ENCODE measurements at places on chromosomes 16 and 17.

DNA sequence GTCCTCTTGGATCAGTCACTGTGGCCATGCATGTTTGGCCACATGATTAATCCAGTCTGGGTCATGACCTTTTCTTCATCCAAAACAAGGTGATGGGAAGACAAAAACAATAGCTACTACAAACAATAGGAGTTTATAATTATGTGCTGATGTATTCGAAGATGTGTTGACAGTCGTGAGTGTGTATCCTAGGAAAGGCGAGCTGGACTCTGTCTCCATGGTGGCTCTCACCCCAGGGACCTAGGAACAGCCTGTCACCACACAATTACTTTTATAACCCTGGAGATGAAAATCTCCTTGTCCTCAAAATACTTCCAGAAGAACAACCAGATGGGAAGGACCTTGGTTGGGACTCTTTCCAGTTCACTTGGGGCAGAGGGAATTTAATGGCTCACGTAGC, 9.8 kb upstream of the PLK1 start:
- DNase-seq = no peak

GRCh38 chr16:78483124-78483992, 383.9 kb downstream of the WWOX start:
- DNase-seq = no peak

- no peak for DNase-seq
Observed at GRCh38 chr17:50280068-50280467, 5.8 kb downstream of the TMEM92 start.

DNA sequence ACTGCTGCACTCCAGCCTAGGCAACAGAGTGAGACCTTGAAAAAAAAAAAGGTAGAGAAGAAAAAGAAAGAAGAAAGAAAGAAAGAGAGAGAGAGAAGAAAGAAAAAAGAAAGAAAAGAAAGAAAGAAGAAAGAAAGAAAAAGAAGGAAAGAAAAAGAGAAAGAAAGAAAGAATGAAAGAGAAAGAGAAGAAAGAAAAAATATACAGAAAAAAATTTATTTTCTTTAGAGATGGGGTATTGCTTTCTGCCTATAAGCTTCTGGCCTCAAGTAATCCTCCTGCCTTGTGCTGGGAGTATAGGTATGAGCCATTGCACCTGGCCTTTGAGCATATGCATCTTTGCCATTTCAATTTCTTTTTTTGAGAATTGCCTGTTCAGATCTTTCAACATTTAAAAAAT, 156.8 kb downstream of the IRX3 start:
- no peak for DNase-seq

GRCh38 chr17:76753061-76753961, 15.4 kb downstream of the MFSD11 start:
- no peak for DNase-seq

- DNase-seq = peak; percentile 90
Observed at GRCh38 chr17:29568331-29569244, at the start of gene TP53I13. TSS of gene TP53I13 (plus strand) at chr17:29568701. CDS start at chr17:29568759, 58 bp downstream.

- DNase-seq = no peak
Observed at GRCh38 chr17:14942526-14943190, 322.5 kb downstream of the PMP22 start.

DNA sequence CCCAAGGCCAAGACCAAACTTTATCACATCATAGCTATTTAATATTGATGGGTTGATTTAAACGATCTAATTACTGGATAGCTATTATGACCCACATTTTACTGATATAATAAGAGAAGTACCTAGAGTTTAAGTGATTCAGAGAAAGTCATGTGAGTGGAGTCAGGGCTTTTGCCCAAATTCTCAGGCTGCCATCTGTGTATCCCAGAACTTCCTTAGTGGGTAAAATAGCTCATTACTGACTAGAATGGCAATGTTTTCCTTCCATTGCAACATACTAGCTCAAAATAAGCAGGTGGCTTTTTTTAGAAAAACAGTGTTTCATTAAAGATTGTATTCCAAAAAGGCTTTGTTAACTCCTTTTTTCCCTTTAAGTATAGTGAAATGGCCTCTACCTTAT, 113.9 kb upstream of the MAF start:
- no peak for DNase-seq

DNA sequence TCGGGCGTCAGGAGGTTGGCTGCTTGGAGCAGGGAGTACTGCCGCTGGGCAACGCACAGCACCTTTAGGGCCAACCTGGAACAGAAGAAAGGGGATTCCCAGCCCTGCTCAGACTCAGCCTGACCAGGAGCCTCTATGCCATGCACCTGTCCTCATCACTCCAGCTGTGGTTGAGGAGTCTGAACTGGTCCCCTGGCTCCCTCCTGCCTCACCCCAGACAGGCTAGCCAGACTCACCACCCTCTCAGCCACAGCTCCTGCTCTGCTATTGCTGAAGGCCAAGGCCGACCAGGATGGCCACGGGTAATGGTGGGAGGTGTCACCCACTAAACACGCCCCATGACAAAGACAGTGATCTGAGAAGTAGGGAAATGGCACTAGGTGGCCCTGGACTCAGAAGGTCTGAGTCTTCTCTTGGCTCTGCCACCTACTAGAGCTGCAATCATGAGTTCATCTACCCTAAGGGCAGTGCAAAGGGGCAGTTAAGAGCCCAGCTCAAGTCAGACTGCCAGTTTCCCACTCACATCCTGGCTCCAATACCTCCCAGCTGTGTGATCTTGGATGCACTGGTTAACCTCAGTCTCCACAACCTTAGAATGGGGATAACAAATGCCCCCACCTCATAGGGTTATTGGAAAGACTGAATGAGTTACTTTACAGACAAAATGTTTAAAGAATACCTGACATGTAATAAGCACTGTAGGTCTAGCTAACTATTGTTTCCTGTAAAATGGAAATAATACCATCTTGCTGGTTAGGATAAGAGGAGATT, 13.8 kb upstream of the GFAP start:
- no peak for DNase-seq

DNA sequence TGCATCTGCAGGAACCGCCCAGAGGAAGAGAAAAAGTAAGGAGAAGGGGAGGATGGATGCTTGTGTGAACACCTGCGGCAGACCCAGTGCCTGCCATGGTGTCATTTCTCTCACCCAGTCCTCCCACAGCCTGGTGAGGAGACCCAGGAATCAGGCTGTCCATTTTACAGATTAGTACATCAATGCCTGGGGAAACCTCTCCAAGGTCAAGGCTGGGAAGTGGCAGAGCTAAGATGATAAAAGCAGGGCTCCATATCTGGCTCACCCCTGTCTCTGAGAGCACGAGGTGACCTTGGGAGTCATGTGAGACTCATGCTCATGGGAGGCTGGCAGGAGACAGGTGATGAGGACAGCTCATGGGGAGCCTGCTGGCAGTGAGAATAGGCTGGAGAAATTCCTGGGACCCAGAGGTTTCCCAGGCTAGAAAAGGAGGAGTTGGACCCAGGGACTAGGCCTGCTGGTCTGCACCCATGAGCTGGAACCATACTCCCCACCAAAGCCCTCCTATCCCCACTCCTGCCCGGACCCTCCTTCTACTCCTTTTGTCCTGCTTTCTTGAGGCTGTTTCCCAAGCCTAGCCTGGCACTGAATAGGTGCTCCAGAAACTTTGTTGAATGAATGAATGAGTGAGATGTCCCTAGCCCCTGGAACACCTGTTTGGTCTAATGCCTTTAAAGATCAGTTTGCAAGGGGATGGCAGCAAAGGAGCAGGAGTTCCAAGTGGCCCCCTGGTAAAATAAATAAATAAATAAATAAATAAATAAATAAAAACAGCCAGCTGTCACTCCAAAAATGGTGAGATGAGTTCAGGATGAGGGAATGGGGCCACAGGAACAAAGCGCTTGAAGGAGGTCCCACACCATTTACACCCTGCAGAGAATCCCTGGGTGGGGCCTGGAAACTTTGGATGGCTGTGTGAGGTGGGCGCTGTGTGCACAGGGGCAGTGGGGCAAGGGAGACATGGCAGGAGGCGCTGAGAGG, 1.6 kb downstream of the ZNF629 start:
- no peak for DNase-seq

GRCh38 chr17:16877099-16877498, 94.8 kb downstream of the TNFRSF13B start:
- DNase-seq = no peak

DNA sequence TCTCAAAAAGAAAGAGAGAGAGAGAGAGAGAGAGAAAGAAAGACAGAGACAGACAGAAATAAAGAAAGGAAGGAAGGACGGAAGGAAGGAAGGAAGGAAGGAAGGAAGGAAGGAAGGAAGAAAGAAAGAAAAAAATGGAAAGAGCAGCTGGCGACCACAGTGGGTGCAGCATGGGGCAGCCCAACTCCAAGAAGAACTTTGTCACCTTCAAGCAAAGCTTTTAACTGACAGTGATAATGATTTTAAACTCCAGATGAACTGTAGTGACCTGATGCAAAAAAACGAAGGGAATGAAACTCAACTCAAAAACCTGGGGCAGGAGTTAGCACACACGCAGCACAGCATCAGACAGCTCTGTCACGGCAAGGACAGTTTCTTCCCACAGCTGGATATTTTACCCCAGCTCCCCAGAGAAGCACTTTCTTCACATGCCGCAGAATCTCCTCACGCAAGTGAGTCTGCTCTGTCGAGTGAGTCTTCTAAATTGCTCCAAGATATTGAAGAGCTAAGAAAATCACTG, 5.0 kb upstream of the ARHGAP17 start:
- DNase-seq = no peak

DNA sequence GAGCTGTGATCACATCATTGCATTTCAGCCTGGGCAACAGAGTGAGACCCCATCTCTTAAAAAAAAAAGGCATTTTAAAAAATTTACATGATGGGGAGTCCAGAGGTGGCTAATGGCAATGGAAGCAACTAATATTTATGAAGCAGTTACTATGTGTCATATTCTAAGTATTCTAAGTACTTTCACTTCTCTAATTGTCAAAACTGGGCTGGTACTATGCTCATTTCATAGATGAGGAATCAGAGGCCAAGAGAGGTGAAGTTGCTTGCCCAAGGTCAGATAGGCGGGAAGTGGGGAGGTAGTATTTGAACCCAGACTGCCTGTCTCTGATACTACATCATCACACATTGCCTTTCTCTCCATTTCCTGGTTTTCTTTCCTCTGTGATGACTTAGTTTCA, 50.7 kb downstream of the SLC5A11 start:
- no peak for DNase-seq

DNA sequence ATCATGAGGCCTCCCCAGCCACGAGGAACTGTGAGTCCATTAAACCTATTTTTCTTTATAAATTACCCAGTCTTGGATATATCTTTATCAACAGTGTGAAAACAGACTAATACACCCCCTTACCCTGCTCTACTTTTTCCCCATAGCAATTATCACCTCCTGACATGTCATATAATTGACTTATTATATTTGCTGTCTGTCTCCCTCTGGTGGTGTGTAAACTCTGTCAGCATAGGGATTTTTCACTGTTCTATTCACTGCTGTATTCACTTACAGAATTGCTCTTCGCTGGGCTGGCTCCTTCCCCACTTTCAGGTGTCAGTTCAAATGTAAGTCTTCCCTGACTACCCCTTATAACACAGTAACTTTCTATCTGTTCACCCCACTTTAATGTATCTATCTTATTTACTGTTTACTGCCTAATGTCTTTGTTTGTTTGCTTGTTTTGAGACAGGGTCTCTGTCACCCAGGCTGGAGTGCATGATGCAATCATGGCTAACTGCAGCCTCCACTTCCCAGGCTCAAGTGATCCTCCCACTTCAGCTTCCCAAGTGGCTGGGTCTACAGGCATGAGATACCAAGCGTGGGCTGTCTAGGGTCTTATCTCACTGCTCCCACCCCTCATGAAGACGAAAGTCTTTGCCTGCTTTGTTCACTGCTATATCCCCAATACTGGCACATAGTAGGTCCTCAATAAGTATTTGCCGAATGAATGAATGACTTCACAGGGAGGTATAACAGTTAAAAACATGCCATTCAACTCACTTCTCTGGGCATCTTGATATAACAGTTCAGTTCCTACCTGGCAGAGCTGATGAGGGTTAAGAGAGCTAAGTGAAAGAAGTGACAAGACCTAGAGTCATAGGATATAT, 52.4 kb upstream of the CDH3 start:
- peak; percentile 64 for DNase-seq

DNA sequence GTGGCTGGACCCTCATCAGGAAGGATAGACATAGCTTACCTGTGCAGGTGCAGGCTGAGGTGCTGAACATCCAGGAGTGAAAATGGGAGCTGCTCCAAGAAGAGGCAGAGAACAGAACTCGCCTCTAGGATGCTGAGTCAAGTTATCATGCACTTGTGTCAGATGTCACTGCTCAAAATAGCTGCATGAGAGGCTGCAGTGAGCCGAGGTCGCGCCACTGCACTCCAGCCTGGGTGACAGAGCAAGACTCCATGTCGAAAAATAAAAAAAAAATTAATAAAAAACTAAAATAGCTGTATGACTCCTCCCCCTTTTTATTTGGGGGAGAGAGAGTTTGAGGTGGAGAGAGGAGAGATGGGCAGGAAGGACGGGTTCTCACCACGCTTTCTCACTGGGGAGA, 148.8 kb downstream of the FOXL1 start:
- DNase-seq = no peak

DNA sequence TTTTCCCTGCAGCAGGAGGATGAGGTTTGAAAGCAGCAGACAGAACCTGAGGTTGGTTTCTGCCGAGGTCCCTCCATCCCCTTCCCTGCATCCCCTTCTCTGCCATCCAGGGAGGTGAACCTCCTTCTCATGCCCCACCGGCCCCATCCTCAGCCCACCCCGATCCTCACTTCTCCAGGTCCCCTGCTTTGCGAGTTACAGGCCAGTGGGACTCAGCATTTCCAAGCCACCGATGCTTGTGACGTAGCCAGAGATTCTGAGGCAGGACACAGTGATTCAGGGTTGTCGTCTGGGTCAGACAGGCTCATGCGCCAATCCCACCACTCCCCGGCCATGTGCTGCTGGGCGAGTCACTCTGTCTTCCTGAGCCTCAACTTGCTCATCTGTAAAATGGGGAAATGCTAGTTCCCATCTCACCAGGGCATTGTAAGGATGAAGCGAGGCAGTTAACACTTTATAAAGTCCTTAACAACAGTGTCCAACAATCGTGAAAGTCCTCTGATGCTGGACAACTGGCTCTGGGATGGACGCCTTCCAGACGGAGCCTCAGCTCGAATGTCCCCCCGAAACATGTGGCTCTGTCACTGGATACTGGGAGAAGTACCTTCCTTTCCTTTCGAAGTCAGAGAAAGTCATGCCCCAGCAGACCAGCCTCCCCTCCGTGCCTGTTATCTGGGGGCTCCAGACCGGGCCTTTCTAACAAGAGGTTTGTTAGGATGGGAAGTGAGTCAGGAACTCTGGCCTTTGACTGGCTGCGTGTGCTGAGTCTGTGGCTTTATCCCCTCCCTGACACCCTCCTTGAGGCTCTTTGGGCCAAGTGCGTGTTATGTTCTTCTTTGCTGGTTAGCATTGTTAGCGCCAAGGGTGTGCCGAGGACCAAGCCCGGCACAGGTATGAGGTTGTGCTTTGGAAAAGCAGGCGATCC, 21.9 kb downstream of the SEC14L5 start:
- DNase-seq = peak; percentile 65

- DNase-seq = no peak
Observed at GRCh38 chr17:5788266-5788900, 204.1 kb upstream of the NLRP1 start.

- DNase-seq = no peak
Observed at GRCh38 chr17:16989230-16989952, 17.5 kb upstream of the TNFRSF13B start.
